ENCODE measurements at places on chromosomes 12 and 14.

DNA sequence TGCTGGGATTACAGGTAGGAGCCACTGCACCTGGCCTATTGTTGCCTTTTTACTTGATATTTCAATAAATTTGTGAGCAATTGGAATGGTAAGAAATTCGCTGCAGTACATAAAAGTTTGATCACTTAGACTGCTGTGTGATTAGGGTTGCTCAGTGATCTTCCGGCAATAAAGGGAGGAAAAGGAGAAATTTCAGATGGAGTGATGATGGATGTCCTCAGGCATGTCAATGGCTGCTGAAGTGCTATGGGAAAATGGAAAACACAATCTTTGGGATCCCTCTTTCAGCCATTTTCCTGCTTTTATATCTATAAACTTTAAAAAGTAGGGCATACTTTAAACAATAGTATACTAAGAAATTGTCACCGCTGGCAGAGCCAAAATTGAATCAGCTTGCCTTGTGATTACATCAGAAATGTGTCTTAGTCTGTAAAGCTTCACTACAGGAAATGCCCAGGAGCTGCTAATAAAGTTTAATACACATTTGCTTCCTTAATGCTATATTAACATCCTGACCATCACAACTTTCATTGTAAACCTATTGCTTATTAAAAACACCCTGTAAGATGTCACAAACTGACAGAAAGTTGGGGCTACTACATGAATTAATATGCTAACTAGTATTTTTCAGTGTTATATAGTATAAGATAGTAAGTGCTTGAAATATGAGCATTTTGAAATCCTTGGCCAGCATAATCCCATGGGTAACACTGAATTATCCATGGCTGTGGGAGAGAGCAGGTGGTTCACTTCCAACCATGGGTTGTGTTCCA, 13.7 kb upstream of the FBXL14 start:
- DNase-seq, result no peak

- DNase-seq, result no peak
Measured at GRCh38 chr12:130552483-130552996, 163.6 kb downstream of the RIMBP2 start.

DNA sequence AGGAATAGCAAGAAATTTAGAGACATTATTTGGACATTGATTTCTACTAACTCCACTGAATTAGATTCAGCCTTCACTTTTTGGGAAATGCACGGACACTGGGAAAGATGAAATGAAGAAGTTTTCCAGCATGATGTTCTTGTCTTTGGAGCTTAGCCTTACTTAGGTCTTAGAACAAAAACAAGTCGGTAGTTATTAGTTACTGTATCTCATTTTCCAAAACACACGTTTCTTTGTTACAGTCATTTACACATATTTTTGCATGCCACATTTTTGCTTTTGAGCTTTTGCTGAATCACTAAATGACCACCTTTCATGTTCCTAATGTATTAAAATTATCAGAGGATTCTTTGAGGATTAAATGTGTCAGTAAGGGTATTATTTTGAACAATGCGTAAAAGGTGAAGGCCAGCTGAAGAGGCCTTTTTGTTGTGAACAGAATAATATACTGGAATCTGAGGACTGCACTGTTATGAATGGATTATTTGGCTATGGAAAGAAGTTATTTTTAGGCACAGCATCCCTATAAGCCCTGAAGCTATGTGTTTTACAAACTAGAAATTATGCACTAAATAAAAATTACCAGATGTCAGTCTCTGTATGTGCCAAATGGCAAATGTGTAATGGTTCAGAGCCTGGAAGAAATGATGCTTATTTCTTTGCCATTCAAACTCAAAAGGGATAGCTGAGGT, 138.2 kb downstream of the SRGAP1 start:
- DNase-seq, result no peak

GRCh38 chr12:104997541-104997940, 11.4 kb downstream of the NOPCHAP1 start:
- DNase-seq, result no peak

GRCh38 chr14:53855574-53855973, 101.1 kb downstream of the BMP4 start:
- no peak for DNase-seq

DNA sequence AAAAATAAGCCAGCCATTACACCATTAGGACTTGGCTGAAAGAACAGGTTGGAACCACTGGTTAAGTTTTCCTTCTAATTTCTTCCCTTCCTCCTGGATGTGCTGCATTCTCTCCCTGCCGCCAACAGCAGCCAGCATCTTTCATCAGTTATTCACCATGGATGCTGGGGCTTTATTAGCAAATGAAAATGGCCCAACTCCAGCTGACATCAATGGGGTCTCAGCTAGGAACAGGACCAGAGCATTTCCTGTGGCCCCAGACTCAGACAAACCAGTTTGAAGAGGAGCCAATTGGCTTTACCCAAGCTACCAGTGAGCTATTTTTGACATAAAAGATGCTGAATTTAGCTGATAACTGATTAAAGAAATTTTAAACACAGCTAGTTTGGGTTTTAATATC, 26.0 kb upstream of the TBX5 start:
- DNase-seq, result no peak

Measured in cardiac septum (tissue), 1 donor.